ENCODE measurements at places on chromosomes 3 and 15.
A peak's percentile ranks its signal among the peaks of the same experiment; 100 is the strongest.

DNA sequence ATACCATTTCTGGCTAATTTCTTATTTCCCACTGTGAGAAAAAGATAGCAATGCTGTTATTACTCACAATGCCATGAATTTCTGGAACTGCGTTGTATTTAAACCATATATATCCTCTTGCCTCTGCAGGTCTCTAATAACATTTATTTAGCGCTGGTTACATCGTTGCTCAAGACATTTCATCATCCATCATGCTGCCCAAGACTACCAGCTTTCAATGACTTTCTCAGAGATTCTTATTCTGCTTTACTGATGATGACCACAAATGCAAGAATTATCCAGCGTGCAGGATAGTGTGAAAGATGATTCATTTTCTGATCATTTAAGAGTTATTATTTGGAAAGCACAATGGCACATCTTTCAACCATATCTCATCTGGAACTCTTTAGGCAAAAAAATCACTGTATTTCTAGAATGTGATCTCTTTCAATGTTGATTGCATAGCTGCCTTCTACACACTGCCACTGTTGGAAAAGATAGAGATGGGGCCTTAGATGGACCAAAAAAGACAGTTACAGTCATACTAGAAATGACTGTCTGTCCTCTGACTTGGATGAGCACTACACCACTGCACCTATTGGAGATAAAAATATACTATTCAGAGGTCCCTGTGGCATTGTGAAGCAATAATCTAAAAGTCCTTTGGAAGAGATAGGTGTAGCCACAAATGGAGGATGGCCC lies 716.1 kb downstream of the NSUN3 start:
- no peak for DNase-seq

GRCh38 chr3:135891121-135891520 lies 74.4 kb upstream of the PPP2R3A start:
- no peak for DNase-seq

GRCh38 chr15:38217191-38217595 lies 35.4 kb upstream of the SPRED1 start:
- DNase-seq, result no peak

DNA sequence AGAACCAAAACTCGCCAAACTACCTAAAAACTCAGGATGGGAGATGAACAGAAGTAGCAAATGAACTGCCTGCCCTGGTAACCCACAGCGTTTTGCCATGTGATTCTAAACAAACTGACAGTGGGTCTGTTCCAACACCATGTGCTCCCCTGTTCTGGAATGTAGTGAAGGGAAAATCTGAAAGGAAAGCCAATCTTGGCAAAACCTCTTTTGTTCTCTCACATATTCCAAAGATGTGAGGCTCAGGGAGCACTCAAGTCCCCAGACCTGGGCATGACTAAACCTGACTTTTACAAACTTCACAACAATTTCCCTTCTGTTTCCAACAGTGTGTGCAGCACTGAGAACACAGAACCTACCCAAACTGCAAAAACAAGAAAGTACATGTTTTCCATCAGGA lies 116.1 kb downstream of the IMPG2 start:
- no peak for DNase-seq

GRCh38 chr3:153182501-153183293 lies 20.7 kb downstream of the RAP2B start:
- DNase-seq, result no peak

- DNase-seq, result no peak
These were observed 300.2 kb upstream of the SLCO3A1 start for GRCh38 chr15:91553196-91553854.

- DNase-seq, result no peak
These were observed 6.7 kb downstream of the PLIN1 start for GRCh38 chr15:89672221-89673164.

- no peak for DNase-seq
These were observed 773.9 kb upstream of the CADM2 start for GRCh38 chr3:84184937-84185336.

- no peak for DNase-seq
These were observed 6.6 kb downstream of the SPCS1 start for GRCh38 chr3:52712291-52713212.

GRCh38 chr3:58683466-58683865 lies 16.9 kb upstream of the FAM3D start:
- no peak for DNase-seq

GRCh38 chr3:13594991-13595421 lies 46.1 kb downstream of the FBLN2 start:
- DNase-seq, result peak; percentile 46

- no peak for DNase-seq
These were observed 3.7 kb downstream of the EOGT start for GRCh38 chr3:69009559-69010410.

GRCh38 chr3:10397879-10398278 lies 77.0 kb upstream of the SEC13 start:
- DNase-seq, result no peak

GRCh38 chr3:100650651-100651619 lies 41.5 kb downstream of the ADGRG7 start:
- DNase-seq, result peak; percentile 26

DNA sequence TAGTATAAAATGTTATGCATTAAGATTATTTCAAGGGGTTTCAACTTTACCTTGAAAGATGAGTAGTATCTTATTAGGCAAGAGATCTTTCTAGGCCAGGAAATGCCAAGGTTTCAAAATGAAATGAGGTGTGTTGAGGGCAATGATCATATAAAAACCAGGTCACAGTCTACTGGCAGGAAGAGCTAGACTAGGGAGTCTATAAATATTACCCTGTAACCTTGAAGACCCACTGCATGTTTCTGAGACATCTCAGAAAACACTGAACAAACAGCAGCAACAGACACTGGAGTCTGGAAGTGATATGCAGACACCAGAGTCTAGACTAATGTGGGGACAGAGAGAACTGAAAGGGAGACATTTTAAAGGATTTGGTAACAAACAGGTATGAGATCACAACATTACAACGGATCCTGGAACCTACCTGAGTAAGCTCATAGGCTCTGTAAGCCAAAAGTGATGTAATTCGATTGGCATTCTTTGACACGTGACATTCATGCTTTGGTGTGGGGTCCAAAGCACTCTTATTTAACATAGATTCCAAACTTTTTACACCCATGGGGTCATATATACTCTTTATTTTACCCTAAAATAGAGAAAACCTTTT lies 15.0 kb downstream of the TASOR start:
- DNase-seq, result no peak

- DNase-seq, result no peak
These were observed 60.5 kb downstream of the ITGB5 start for GRCh38 chr3:124826703-124827102.

- no peak for DNase-seq
These were observed 49.1 kb downstream of the CCK start for GRCh38 chr3:42216931-42217333.

GRCh38 chr3:168386301-168386700 lies 290.6 kb upstream of the GOLIM4 start:
- no peak for DNase-seq

DNA sequence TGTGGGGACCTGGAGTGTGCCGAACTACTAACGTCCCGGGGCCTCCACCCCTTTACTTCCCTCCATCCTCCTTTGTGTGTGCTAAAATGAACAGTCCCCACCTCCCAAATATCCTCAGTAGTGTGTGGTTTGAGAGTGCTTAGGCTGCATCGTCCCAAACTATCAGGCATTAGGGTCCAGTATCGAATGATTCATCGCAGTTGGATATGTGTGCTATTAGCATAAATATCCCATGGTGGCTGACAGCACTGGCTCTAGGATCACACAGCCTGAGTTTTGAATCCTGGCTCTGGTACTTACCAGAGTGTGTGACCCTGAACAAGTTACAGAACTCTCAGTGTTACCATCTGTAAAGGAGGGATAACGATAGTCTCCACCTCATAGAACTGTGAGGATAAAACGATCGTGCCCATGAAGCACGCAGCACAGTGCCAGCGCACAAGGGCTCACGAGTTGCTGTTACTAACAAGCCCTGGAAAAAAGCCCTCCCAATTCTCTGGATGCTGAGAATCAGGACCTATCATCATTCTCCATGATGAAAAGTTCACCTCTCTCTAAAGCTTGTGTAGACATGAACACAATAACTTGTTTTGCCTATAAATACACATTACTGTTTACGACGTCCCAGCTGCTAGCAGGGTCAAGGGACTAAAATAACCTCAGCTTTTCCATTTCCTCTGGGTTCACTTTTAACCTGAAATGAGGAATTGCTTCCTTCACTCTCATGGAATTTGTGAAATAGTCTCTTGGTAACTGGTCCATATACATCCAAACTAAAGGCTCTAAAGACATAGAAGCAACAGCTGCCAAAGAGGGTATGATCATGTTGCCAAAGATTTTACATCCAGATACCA lies 51.0 kb downstream of the VGLL4 start:
- DNase-seq, result no peak

GRCh38 chr3:8556473-8556869 lies 54.8 kb downstream of the LMCD1 start:
- DNase-seq, result no peak

DNA sequence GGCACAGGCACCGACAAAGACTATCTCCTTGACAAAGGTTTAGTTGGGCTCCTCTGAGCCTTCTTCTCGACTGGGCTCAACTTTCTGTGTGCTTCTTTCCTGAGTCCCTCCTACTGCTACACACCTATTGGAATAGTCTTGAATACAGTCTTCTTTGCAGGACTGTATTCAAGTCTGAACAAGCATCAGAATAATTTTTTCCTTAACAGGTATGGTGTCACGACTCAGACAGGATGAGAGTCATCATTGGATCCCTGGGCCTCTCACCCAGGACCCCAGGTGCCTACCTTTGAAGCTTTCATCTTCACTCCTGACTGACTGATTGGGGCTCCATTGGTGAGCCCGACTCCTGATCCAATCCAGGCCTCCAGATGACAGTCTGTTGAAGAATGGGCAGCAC lies 66.3 kb downstream of the CRYGS start:
- no peak for DNase-seq

- DNase-seq, result no peak
These were observed 113.5 kb downstream of the KCNAB1 start for GRCh38 chr3:156233876-156234275.

DNA sequence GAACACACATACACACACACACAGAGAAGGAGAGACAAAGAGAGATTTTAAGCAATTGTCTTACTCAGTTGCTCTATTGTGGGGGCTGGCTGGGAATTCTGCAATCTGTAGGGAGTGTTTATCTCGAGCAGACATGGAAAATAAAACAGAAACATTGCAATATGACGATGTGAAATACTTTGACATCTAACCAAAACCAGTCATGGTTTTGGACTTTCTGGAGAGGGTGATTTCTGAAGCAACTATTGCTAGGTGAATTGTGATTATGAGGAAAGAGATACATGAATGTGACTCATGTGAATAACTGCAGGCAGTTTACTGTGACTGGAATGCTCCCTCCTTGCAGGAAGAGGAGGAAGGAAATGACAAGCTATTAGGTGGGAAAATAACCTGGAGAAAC lies 12.3 kb upstream of the PHLDB2 start:
- DNase-seq, result no peak

GRCh38 chr3:7112523-7113056 lies 251.7 kb downstream of the GRM7 start:
- DNase-seq, result no peak

- DNase-seq, result peak; percentile 77
These were observed 497.0 kb upstream of the TBL1XR1 start for GRCh38 chr3:177694316-177694715.

GRCh38 chr15:99508852-99509251 lies 56.9 kb upstream of the MEF2A start:
- DNase-seq, result no peak

GRCh38 chr3:8458238-8458661 lies 43.4 kb upstream of the LMCD1 start:
- DNase-seq, result no peak

GRCh38 chr3:157063469-157063868 lies 96.5 kb downstream of the CCNL1 start:
- DNase-seq, result no peak

- no peak for DNase-seq
These were observed 65.0 kb downstream of the FRMD4B start for GRCh38 chr3:69320871-69321271.

DNA sequence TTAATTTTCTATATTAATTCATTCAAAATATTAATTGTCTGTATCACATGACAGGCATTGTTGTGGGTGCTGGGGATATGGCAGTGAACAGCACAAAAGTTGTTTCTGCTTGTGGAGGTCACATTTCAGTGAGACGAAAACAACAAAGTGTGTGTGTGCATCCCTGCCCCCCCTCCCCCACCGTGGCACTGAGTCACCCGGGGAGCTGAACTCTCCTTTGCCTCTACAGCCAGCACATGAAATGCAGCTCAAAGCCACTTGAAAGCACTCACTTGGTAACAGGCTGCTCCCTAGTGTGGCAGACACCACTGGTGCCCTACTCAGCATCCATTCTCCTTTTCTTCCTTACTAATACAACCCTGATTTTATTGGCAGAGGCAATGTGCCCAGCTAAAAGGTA lies 16.9 kb upstream of the SCAMP5 start:
- no peak for DNase-seq

GRCh38 chr3:169146179-169146665 lies 517.3 kb downstream of the MECOM start:
- DNase-seq, result no peak

GRCh38 chr15:78916088-78916487 lies 28.8 kb downstream of the CTSH start:
- no peak for DNase-seq

DNA sequence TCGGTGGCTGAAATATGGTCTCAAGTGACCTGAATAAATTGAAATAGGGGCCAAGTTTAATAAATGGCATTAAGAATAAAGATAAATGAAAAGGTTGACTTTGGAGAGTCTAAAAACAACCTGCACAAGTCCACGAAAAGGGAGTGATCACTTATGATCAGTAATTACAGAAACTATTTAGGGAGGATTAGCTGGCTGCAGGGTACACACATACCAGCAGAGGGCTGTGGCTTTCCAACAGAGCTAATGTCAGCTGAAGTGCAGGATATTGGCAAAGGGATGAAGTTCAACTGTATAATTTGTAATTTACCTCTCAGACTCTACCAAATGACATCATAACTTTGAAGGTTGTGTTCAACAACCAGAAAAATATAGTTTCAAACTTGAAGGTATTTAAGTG lies 86.8 kb downstream of the SYNPR start:
- DNase-seq, result no peak

DNA sequence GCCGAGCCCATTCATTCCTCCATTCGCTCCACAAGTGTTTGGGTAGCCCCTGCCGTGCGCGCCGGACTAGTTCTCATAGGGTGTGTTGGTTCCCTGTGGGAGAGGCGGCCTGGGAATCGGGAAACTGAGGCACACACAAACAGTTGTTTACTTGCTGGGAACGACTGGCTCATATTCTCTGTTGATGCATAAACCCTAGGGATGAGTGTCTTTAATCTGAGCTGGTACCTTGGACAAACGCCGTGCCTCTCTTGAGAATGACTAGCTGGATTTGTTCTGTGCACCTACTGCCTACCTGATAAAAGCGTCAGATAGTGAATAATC lies 737 bp downstream of the DNAJA4 start:
- DNase-seq, result no peak

All from brain pericyte (primary cell).